Osteoblast (primary cell): ENCODE measurements at places on chromosomes 12 and 14. TPM values are rescaled to one million over a fixed set of nuclear protein-coding genes. Genes with fewer than 3 reads are reported as not detected.

DNA sequence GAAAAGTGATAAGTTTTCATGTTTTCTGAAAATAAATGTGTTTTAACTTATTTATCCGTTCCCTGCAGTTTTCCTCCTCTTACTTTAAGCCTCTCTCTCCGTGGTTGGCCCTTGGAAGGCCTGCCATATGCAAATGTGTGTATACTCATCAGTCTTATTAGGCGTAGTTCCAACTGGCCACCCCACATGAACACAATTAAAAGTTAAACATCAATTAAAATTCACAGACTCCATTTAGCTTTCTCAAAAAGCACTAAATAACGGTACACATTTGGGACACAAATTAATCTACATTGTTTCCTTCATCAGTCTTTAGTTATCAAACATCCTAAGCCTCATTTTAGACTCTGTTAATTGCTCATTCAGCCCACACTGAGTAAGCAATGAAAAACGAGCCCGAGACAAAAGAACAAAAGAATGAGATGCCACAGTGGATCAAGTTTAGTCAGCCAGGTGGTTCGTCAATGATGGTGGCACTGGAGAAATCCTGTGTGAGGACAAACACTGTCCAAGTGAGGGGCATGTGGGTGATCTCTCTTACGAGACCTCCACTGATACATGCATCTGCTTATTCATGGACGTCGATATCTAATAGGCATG lies 76.0 kb upstream of the TMCC3 start:
- no peak overlapping the region for H3K27ac ChIP-seq
- no peaks in the 10 kb centered on the region for H3K36me3 ChIP-seq
- H3K4me3 ChIP-seq: no peak overlapping the region
- H3K27me3 ChIP-seq: peaks cover 3% of the 10 kb centered on the region

DNA sequence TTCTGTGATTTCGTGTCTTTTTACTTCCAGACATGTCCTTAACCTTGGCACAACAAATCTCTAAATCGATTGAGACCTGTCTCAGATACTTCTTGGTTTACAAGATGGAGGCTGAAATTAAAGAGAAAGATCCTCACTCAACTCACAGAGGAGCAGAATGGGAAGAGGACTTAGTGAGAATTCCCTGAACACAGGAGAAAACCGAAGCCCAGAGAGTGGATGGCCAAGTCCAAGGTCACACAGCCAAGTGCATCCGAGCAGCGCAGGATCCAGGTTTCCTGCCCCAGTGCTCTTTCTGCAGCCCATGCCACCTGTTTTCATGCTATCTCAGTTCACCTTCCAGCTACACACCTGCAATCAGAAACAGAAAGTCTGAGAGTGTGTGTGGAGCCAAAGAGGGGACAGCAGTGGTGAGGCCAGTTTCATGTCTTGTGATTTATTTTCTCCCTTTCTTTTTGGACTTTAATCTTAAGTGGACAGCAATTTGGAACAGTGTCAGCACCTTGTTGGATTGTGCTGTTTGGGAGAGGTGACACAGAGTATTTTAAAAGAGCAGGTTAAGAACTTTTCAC lies 22.9 kb upstream of the TCL1B start:
- no peak for DNase-seq
- H3K27me3 ChIP-seq: no peaks in the 10 kb centered on the region
- H3K27ac ChIP-seq: no peak overlapping the region
- H3K4me3 ChIP-seq: no peak overlapping the region
- no peaks in the 10 kb centered on the region for H3K4me1 ChIP-seq

- no peaks in the 10 kb centered on the region for H3K27me3 ChIP-seq
- peaks cover 9% of the 10 kb centered on the region for H3K4me1 ChIP-seq
- H3K27ac ChIP-seq: no peak overlapping the region
- no peak overlapping the region for H3K4me3 ChIP-seq
- peak; percentile 63 for DNase-seq
These were observed 101.0 kb upstream of the FLRT2 start for GRCh38 chr14:85428926-85429325.

DNA sequence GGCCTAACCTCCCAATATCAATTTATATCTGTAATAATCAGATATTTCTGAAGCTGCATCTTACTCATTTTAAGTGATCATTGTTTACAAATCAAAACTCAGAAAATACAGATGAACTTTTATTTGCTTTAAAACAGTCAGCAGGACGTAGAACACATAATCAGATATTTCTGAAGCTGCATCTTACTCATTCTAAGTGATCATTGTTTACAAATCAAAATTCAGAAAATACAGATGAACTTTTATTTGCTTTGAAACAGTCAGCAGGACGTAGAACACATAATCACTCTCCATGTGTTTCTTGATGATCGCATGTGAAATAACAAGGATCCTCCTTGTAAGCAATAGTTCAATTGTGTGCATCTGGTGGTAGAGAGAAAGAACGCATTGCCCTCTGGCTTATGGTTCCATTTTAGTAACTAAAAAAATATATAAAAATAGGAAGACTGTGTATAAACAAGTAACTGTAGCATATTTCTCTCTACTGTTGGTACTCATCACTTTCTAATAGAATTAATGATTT lies 15.0 kb upstream of the TMTC2 start:
- no peaks in the 10 kb centered on the region for H3K27me3 ChIP-seq
- H3K27ac ChIP-seq: no peak overlapping the region
- H3K36me3 ChIP-seq: no peaks in the 10 kb centered on the region
- no peaks in the 10 kb centered on the region for H3K4me1 ChIP-seq
- no peak for DNase-seq

GRCh38 chr14:57182760-57183503 lies 85.8 kb downstream of the EXOC5 start:
- H3K36me3 ChIP-seq: no peaks in the 10 kb centered on the region
- H3K4me1 ChIP-seq: no peaks in the 10 kb centered on the region
- H3K27me3 ChIP-seq: peaks cover 9% of the 10 kb centered on the region
- DNase-seq: no peak
- no peak overlapping the region for H3K27ac ChIP-seq

- no peaks in the 10 kb centered on the region for H3K27me3 ChIP-seq
- H3K27ac ChIP-seq: no peak overlapping the region
These were observed 91.8 kb downstream of the ESRRB start for GRCh38 chr14:76467711-76468155.

- no peaks in the 10 kb centered on the region for H3K27me3 ChIP-seq
- H3K36me3 ChIP-seq: no peaks in the 10 kb centered on the region
- no peak for DNase-seq
These were observed 404.2 kb downstream of the RGS6 start for GRCh38 chr14:72336311-72336980.

DNA sequence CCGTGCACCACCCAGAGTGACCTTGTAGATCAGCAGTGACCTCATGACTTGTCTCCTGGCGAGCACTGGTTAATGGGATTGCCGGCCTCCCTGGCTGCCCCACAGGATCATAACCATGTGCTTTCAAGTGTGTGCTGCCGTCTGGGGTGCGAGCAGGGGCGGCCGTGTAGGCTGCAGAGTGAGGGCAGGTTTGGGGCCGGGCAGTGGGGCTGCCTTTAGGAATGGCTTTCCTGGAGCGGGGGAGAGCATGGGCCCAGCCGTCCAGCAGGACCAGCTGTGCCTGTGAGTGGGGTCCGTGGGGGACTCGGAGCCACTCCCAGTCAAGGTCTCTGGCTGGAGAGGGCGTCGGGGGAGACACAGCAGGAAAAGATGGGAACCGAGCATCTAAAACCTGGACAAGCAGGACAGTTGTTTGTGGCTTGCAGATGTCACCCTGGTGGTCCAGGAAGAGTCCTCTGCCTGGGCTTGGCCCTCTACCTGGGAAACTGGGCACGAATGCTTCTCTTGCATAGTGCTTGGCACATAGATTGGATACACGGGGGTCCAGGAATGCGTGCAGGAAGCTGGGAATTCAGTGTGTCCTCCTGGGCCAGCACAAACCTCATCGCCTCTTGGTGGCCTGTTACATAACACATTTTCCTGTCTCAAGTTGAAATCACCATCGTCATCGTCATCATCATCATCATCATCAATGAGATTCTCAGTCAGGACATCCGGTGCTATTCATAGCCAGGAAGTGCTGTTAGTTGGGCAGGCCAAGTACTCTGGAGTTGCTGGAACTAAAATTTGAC lies 96.0 kb downstream of the ADGRD1 start:
- no peaks in the 10 kb centered on the region for H3K4me1 ChIP-seq
- H3K27ac ChIP-seq: no peak overlapping the region
- no peaks in the 10 kb centered on the region for H3K36me3 ChIP-seq
- no peaks in the 10 kb centered on the region for H3K27me3 ChIP-seq

- no peaks in the 10 kb centered on the region for H3K27me3 ChIP-seq
- DNase-seq: no peak
- peaks cover 22% of the 10 kb centered on the region for H3K4me1 ChIP-seq
- peak overlapping the region; percentile 97 for H3K4me3 ChIP-seq
- H3K36me3 ChIP-seq: no peaks in the 10 kb centered on the region
These were observed 1.2 kb downstream of the PPP1R12A start for GRCh38 chr12:79933532-79934264.

GRCh38 chr12:3132636-3133404 lies 55.6 kb downstream of the TSPAN9 start:
- H3K27me3 ChIP-seq: no peaks in the 10 kb centered on the region
- no peak overlapping the region for H3K27ac ChIP-seq
- peaks cover 19% of the 10 kb centered on the region for H3K4me1 ChIP-seq
- H3K4me3 ChIP-seq: no peak overlapping the region

DNA sequence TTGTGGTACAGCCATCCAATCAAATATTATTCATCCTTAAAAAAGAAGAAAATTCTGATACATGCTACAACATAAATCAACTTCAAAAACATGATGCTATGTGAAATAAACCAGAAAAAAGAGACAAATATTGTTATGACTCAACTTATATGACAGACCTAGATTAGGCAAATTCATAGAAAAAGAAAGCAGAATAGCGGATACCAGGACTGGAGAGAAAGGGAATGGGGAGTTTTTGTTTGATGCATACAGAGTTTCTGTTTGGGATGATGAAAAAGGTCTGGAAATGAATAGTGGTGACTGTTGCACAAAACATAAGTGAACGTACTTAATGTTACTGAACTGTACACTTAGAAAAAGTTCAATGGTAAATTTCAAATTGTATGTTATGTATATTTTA lies 82.3 kb downstream of the SPPL3 start:
- DNase-seq: no peak
- H3K4me3 ChIP-seq: no peak overlapping the region
- H3K4me1 ChIP-seq: no peaks in the 10 kb centered on the region
- H3K27ac ChIP-seq: no peak overlapping the region
- no peaks in the 10 kb centered on the region for H3K27me3 ChIP-seq
- no peaks in the 10 kb centered on the region for H3K36me3 ChIP-seq

DNA sequence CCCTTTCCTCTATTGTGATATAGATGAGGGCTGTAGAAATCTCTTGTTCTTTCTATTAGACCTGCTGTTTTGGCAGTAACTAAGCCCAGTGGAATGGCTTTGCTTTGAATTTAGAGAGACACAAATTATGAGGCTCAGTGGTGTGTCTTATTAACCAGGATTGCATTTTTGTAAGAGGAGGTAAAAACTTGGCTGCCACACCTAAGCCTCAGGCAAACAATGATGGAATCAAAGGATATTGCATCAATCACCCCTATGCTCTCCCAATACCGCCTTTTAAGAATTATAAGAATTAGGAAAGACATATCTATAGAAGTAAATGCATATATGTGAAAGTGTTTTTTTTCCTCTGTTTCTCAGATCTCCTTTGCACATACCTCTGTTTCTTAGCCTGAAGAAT lies 63.3 kb downstream of the ACSS3 start:
- H3K27ac ChIP-seq: no peak overlapping the region
- H3K4me3 ChIP-seq: no peak overlapping the region
- no peaks in the 10 kb centered on the region for H3K4me1 ChIP-seq
- H3K27me3 ChIP-seq: no peaks in the 10 kb centered on the region

DNA sequence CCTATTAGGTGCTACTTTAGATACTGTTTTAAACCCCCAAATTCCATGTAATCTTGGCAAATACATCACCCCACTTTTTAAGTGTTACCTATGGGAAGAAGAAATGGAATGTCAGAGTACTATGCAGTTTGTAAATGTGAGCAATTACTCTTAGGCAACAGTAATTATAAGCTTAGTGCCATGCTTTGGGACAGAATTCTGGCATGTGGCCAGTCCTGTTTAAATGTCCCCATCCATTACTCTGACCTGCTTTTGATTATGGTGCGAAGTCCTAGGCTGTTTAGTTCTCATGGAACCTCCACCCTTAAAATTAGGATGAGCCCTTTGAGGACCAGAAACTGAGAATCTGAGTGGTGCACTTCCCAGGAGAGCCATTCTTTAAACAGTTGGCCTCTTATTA lies 321.4 kb upstream of the RGS6 start:
- no peak overlapping the region for H3K4me3 ChIP-seq
- no peaks in the 10 kb centered on the region for H3K27me3 ChIP-seq
- H3K27ac ChIP-seq: no peak overlapping the region
- no peaks in the 10 kb centered on the region for H3K36me3 ChIP-seq

GRCh38 chr12:28899951-28900350 lies 249.1 kb upstream of the FAR2 start:
- H3K4me3 ChIP-seq: no peak overlapping the region
- H3K36me3 ChIP-seq: no peaks in the 10 kb centered on the region
- no peak overlapping the region for H3K27ac ChIP-seq

- no peak overlapping the region for H3K4me3 ChIP-seq
- H3K27me3 ChIP-seq: no peaks in the 10 kb centered on the region
- H3K36me3 ChIP-seq: no peaks in the 10 kb centered on the region
- no peak overlapping the region for H3K27ac ChIP-seq
These were observed 12.6 kb upstream of the ACTR6 start for GRCh38 chr12:100187857-100188519.

GRCh38 chr14:26328791-26329190 lies 269.0 kb downstream of the NOVA1 start:
- no peaks in the 10 kb centered on the region for H3K4me1 ChIP-seq
- H3K27me3 ChIP-seq: no peaks in the 10 kb centered on the region
- H3K36me3 ChIP-seq: no peaks in the 10 kb centered on the region
- no peak for DNase-seq
- H3K4me3 ChIP-seq: no peak overlapping the region
- no peak overlapping the region for H3K27ac ChIP-seq

DNA sequence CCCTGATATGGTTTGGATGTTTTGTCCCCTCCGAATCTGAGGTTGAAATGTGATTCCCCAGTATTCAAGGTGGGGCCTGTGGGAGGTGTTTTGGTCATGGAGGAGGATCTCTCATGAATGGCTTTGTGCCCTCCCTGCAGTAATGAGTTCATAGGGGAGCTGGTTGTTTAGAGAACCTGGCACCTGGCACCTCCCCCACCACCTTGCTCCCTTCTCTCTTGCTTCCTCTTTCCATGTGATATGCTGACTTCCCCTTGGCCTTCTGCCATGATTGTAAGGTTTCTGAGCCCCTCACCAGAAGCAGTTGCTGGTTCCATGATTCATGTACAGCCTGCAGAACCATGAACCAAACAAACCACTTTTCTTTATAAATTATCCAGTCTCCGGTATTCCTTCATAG lies 32.6 kb downstream of the CD163L1 start:
- H3K4me1 ChIP-seq: no peaks in the 10 kb centered on the region
- no peak overlapping the region for H3K4me3 ChIP-seq
- H3K36me3 ChIP-seq: no peaks in the 10 kb centered on the region
- DNase-seq: no peak
- no peak overlapping the region for H3K27ac ChIP-seq

- H3K4me1 ChIP-seq: no peaks in the 10 kb centered on the region
- DNase-seq: no peak
- H3K4me3 ChIP-seq: no peak overlapping the region
These were observed 40.7 kb upstream of the ANO4 start for GRCh38 chr12:100753837-100754236.

GRCh38 chr12:93139028-93139665 lies 210.1 kb upstream of the EEA1 start:
- H3K4me1 ChIP-seq: peaks cover 24% of the 10 kb centered on the region
- H3K27ac ChIP-seq: no peak overlapping the region
- no peak for DNase-seq

Gene DTX1
- total RNA-seq: under 0.01 TPM in 2 replicates

Gene GPRC5A
- 2.7 and 4.7 TPM in 2 replicates for total RNA-seq

Gene KIF26A
- total RNA-seq: not detected in 2 replicates

Gene WSCD2
- 0.36 TPM in 1 of 2 replicates, not detected in the other for total RNA-seq

Gene TMEM132D
- not detected in 2 replicates for total RNA-seq

Gene OTUB2
- 1.2 and 1.4 TPM in 2 replicates for total RNA-seq

Gene CLEC4A
- total RNA-seq: 0.29 and 0.72 TPM in 2 replicates

Gene KRT74
- total RNA-seq: not detected in 2 replicates

Gene KLRC1
- not detected in 2 replicates for total RNA-seq

Gene ARMH4
- total RNA-seq: 10.9 and 14.1 TPM in 2 replicates

Gene LUM
- 1,762 and 1,965 TPM in 2 replicates for total RNA-seq
